ENCODE measurements at places on chromosomes 6 and 20.
A peak's percentile ranks its signal among the peaks of the same experiment; 100 is the strongest.

GRCh38 chr20:1397710-1398109, 4.9 kb upstream of the FKBP1A start:
- peaks cover 50% of the 10 kb centered on the region for H3K27me3 ChIP-seq
- no peaks in the 10 kb centered on the region for H3K36me3 ChIP-seq
- no peak overlapping the region for H3K4me3 ChIP-seq
- H3K4me1 ChIP-seq = peaks cover 19% of the 10 kb centered on the region

GRCh38 chr20:32917191-32917950, 58.6 kb downstream of the EFCAB8 start:
- H3K4me3 ChIP-seq = no peak overlapping the region
- H3K4me1 ChIP-seq = no peaks in the 10 kb centered on the region
- no peak for DNase-seq
- no peaks in the 10 kb centered on the region for H3K36me3 ChIP-seq
- no peak overlapping the region for H3K27ac ChIP-seq

DNA sequence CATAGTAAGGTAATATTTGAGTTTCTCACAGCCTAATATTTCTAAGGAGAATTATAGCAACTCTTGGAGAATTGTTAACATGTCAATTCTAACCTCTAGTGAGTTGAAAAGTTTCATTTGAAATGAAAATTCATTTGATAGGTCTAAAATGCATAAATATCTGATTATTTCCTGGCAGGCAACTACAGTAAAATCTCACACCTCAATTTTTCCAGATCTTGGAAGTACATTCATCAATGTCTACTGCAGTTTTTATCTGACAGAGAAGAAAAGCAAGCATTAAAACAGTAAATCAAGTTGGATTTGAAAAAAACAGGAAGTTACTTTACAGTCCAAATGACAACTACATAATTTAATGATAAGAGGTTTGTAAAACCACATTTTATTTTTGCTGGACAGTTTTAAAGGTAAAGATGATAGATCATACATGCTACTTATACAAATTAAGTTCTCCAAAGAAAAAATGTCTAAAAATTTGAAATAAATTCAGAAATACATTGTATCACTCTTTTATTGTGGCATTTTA, 631.3 kb downstream of the EYS start:
- no peak overlapping the region for H3K27ac ChIP-seq
- no peaks in the 10 kb centered on the region for H3K27me3 ChIP-seq
- no peak for DNase-seq
- peaks cover 4% of the 10 kb centered on the region for H3K4me1 ChIP-seq

DNA sequence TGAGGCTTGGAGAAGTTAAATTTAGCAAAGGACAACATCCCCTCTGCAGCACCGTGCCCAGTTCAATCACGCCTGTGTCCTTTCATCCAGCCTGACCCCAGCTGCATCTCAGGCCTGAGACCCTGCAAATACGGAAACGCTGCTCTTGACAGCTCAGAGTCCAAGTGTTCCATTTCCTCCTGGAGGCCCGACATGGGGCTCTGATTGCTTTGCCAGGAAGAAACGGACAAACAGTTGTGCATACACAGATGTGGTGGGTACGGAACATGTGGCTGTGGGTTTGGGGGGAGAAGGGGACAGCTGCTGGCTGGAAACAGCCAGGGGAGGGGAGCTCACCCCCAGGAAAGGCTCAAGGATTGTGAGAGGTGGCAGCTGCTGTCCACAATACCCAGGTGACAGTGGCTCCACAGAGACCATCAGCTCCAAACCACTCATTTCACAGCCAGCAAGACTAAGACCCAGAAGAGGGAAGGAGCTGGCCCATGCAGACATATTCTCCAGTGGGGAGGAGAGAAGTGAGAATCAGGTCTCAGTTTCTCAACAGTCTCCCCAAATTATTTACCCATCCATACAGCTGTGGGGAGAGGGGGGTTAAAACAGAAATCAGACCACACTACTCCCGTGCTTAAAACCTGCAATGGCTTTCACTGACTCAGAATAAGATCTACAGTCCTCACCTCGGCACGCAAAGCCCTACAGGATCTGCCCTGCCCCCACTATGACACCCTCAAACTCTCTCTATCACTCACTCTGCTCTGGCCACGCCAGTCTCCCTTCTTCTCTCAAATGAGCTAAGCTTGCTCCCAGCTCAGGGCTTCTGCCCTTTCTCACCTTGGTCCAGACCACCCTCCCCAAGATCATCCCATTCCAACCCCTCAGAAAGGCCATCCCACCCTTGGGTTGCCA, 89.1 kb downstream of the PREX1 start:
- H3K36me3 ChIP-seq = peaks cover 2% of the 10 kb centered on the region
- no peak overlapping the region for H3K27ac ChIP-seq
- H3K27me3 ChIP-seq = no peaks in the 10 kb centered on the region
- peaks cover 3% of the 10 kb centered on the region for H3K4me1 ChIP-seq

GRCh38 chr20:326645-327185, 1.4 kb downstream of the SOX12 start:
- peak overlapping the region; percentile 87 for H3K27ac ChIP-seq
- H3K4me3 ChIP-seq = peak overlapping the region; percentile 89
- DNase-seq = no peak
- peaks cover 41% of the 10 kb centered on the region for H3K4me1 ChIP-seq
- no peaks in the 10 kb centered on the region for H3K36me3 ChIP-seq
- H3K27me3 ChIP-seq = no peaks in the 10 kb centered on the region

- no peak for DNase-seq
- H3K27ac ChIP-seq = no peak overlapping the region
- H3K4me1 ChIP-seq = no peaks in the 10 kb centered on the region
- no peak overlapping the region for H3K4me3 ChIP-seq
- H3K36me3 ChIP-seq = no peaks in the 10 kb centered on the region
Observed at GRCh38 chr6:150027806-150028565, 2.7 kb upstream of the RAET1L start.

DNA sequence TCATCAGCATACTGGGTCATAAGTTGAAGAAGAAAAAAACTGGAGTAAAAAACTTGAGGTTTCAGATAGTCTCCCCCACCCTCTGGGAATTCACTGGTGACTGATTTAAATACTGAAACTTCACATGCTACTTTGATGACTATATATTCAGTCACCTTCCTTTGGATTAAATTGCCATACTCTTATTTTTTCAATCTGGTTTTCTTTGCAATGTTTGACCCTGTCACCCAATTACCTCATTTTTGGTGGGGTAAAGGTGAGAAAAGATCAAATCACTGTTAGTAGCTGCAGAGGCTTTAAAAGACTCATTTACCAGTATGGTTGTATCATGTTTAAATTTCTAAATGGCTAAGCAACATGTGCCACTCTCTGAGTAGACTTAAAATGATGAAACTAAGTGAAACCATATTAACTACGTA, 862.7 kb upstream of the FLRT3 start:
- H3K36me3 ChIP-seq = no peaks in the 10 kb centered on the region
- no peaks in the 10 kb centered on the region for H3K27me3 ChIP-seq
- no peak overlapping the region for H3K4me3 ChIP-seq
- DNase-seq = no peak
- H3K27ac ChIP-seq = no peak overlapping the region

GRCh38 chr6:125219361-125219895, 65.9 kb downstream of the TPD52L1 start:
- no peak for DNase-seq
- H3K4me1 ChIP-seq = peaks cover 66% of the 10 kb centered on the region
- peak overlapping the region; percentile 89 for H3K27ac ChIP-seq
- no peak overlapping the region for H3K4me3 ChIP-seq
- H3K36me3 ChIP-seq = no peaks in the 10 kb centered on the region
- no peaks in the 10 kb centered on the region for H3K27me3 ChIP-seq

- no peak overlapping the region for H3K27ac ChIP-seq
- no peaks in the 10 kb centered on the region for H3K36me3 ChIP-seq
- H3K27me3 ChIP-seq = peaks cover 17% of the 10 kb centered on the region
- DNase-seq = no peak
- H3K4me3 ChIP-seq = no peak overlapping the region
Observed at GRCh38 chr6:7819431-7820015, 91.1 kb downstream of the TXNDC5 start.

- no peak overlapping the region for H3K27ac ChIP-seq
- H3K4me3 ChIP-seq = no peak overlapping the region
- peaks cover 26% of the 10 kb centered on the region for H3K4me1 ChIP-seq
- H3K27me3 ChIP-seq = no peaks in the 10 kb centered on the region
- no peaks in the 10 kb centered on the region for H3K36me3 ChIP-seq
- no peak for DNase-seq
Observed at GRCh38 chr6:119501798-119502483, 152.4 kb upstream of the MAN1A1 start.

DNA sequence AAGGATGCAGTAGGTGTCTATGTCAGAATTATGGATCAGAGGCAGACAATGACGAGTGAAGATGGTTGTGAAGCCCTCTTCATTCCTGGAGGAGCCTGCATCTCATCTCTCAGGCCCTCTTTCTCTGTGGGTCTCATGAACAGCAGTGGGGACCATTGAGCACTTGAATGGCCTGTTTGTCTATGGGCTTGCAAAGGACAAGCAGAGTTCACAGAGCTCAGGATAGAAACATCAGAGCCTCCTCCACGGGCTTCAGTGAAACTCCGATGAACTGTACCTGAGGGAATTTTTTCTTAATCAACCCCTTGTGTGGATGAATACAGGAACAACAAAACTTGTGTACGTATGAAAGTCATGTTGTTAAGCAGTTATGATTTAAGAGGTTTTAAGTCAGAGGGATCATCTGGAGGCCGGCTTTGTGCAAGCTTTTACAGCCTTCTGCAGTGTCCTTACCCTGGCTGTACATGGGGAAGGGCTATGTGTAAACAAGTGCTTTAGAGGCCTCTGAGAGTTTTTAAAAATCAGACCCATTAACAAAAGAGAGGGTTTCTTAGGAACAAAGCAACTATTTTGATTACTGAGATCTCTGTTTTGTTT, 29.7 kb upstream of the PI16 start:
- H3K36me3 ChIP-seq = peaks cover 7% of the 10 kb centered on the region
- H3K27ac ChIP-seq = no peak overlapping the region
- H3K4me1 ChIP-seq = peaks cover 12% of the 10 kb centered on the region
- H3K4me3 ChIP-seq = no peak overlapping the region
- no peak for DNase-seq
- H3K27me3 ChIP-seq = no peaks in the 10 kb centered on the region

DNA sequence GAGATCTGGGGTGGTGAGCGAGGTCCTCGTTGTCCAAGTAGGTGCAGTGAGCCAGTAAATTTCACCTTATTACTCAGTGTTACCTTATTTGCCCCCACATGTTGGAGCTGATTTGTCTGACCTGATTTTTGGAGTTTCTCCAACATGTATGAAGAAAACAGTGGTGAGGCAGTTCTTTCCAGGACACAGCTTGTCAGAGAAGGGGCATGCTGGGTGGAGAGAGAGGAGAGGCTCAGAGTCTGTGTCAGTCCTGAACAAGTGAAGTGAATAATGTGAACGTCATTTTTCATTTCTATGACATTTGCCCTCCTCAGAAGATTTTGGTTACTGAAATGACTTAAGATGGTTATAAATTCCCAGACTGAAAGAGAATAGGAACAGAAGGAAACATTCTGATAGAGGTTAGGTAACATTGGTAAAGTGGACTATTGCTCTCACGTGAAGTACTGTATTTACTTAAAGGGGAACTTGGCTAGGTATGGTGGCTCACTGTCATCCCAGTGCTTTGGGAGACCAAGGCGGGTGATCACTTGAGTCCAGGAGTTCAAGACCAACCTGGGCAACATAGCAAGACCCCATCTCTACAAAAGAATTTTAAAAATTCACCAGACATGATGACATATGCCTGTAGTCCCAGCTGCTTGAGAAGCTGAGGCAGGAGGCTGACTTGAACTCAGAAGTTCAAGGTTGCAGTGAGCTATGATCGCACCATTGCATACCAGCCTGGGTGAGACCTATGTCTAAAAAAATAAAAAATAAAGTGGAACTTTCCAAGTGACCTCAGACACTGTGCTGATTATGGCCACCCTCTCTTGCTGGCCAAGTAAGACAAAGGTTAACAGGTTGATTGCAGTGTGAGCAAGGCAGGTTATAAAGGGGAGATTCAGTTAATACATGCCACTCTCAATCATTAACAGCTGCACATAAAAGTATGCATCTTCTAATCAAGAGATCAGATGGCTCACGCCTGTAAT, 184.3 kb downstream of the EDN1 start:
- no peaks in the 10 kb centered on the region for H3K36me3 ChIP-seq
- H3K4me3 ChIP-seq = no peak overlapping the region
- H3K27ac ChIP-seq = no peak overlapping the region

DNA sequence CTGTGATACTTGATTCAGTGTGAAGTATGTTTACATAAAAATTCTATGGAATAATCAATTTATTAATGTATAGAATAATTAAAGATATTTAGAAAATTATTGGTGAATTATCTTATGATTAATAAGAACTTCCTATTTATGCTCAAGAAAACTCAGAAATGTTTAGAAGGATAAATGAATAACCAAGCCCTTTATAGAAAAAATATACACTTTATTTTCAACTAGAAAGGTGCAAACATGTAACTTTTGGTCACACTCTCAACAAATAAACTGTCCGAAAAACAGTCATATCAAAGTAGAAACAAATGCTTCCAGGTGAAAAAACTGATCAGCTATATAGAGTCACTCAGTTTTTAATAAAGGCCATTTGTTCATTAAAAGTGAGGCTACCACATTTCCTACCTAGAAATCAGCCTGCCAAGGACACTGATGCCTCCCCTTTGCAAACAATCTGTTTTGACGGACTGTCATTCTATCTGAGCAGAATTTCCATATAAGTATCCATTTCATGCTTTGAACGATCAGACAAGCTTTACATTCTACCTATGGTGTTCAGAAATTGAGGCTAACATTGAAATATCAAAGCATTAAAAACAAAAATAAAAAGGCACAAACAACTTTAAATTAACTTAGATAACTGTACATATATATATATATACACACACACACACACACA, 3.0 kb downstream of the CCN2 start:
- H3K36me3 ChIP-seq = peaks cover 10% of the 10 kb centered on the region
- no peak for DNase-seq
- H3K27ac ChIP-seq = peak overlapping the region; percentile 50
- no peaks in the 10 kb centered on the region for H3K27me3 ChIP-seq
- H3K4me3 ChIP-seq = peak overlapping the region; percentile 88

DNA sequence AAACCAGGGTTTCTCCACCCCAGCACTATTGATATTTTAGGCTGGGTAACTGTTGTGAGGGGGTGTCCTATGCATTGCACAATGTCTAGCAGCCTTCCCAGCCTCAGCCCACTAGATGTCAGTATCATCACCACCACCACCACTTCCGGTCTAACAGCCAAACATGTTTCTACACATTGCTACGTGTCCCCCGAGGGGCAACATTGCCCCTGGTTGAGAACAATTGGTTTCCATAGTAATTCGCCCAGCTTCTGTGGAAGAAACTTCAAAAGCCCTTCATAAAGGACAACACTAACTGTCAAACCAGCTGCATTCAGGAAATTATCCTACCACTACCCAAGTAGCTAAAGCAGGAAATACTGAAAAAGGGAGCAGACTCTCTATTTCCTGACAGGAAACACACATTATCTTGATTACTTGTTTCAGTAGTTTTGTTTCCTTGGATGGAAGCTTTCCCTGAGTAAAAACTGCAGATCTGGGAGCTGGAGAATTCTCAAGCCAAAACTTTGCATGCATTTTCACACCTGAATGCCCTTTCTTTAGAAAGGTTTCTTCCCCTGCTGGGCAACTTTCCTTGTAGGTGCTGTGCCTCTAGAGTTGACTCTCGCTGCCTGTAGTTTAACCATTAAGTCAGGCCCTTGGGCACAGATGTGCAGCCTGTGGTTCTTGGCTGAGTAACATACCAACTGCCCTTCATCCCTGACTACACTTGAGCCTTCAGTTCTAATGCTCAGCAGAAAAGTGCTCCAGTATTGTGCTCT, 23.6 kb downstream of the PKHD1 start:
- peaks cover 14% of the 10 kb centered on the region for H3K27me3 ChIP-seq
- H3K4me1 ChIP-seq = peaks cover 2% of the 10 kb centered on the region
- H3K4me3 ChIP-seq = no peak overlapping the region

GRCh38 chr20:62487561-62488354, 12.0 kb upstream of the GATA5 start:
- H3K4me3 ChIP-seq = no peak overlapping the region
- H3K36me3 ChIP-seq = no peaks in the 10 kb centered on the region
- H3K27me3 ChIP-seq = peaks cover 9% of the 10 kb centered on the region
- H3K4me1 ChIP-seq = peaks cover 59% of the 10 kb centered on the region
- H3K27ac ChIP-seq = peak overlapping the region; percentile 95
